ENCODE measurements at places on chromosomes 4 and X.

DNA sequence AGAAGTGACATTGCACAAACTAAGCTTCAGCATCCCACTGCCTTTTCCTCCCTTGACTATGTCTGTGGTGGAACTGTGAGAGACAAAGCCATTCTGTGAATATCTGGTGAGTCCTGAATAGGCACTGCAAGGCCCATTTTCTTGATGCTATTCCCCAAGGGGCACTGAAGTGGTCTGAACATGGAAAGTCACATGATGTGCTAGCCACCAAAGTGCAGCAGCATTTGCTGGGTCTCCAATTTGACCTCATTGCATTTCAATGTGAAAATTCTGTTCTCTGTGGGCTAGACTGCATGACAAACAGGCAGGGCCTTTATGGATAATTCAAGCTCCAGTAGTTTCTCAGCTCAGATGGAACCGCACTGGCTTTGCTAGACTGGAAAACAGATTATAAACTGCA lies 627.4 kb upstream of the BOD1L1 start:
- no peak for DNase-seq

DNA sequence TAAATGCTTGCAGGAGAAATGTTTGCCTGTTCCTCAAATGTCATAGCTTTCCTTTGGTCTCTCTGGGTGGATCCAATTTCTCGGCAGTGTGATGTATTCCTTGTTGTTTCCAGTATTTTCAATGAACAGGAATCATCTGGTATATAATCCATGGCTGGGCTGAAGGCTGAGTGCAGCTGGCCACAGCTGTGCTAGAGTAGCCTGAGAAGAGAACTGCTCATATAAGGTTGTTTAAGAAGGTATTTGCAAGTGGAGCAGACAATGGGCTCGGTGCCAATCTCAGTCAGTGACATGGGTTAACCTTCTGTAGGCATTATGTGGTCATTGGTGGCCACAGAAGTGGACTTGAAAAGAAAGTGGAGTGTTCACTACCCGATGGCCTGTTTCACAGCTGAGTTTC lies 390.3 kb downstream of the SPRY1 start:
- DNase-seq = no peak

- no peak for DNase-seq
These were observed 44.2 kb downstream of the MAML3 start for GRCh38 chr4:140109737-140110136.

DNA sequence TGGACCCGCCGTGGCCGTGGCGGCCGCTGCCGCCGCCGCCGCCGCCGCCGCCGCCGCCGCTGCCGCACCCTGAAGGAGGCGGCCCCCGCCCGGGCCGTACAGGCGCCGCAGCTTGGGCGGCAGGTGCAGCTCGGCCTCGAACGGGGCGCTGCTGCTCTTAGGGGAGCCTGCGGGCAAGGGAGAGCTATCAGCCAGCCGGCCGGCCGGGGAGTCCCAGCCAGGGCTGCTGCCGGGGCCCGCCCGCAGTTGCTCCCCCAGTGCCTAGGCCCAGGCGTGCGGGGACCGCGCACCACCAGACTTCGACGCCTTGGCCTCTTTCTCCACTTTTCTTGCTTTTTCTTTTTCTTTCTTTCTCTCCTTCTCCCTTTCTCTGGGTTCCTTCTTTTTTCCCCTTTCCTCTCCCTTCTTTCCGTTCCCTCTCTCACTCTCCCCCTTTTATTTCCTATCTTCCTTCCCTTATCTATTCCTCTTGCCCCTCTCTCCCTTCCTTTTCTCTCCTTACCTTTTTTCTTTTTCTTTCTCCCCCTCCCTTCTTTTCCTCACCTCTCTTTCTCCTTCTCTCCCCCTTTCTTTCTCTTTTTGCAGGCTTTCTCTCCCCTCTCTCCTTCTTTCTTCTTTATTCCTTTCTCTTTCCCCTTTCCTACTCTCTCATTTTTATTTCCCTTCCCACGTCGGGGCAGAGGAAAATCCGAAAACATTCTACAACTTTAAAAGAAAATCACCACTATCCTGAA lies 2.0 kb downstream of the ARX start:
- DNase-seq = no peak

DNA sequence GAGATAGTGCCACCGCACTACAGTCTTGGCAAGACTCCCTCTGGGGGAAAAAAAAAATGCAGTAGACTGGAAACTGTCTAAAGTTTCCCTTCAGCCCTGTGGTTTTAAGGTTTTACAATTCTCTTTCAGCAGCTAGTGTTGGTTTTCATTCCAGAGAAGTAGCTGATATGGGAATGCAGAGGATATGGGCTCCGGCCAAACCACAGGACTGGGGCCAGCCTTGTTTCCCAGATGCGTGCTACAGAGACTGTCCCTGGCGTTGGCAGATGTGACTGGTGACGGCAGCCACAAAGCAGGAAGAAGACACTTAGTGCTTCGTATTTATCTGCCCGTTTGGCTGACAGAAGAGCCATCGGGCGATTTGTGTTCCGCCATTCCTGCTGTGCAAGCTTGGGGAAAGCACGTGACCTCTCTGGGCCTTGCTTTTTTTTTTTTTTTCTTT lies 43.2 kb downstream of the ZBTB49 start:
- no peak for DNase-seq

DNA sequence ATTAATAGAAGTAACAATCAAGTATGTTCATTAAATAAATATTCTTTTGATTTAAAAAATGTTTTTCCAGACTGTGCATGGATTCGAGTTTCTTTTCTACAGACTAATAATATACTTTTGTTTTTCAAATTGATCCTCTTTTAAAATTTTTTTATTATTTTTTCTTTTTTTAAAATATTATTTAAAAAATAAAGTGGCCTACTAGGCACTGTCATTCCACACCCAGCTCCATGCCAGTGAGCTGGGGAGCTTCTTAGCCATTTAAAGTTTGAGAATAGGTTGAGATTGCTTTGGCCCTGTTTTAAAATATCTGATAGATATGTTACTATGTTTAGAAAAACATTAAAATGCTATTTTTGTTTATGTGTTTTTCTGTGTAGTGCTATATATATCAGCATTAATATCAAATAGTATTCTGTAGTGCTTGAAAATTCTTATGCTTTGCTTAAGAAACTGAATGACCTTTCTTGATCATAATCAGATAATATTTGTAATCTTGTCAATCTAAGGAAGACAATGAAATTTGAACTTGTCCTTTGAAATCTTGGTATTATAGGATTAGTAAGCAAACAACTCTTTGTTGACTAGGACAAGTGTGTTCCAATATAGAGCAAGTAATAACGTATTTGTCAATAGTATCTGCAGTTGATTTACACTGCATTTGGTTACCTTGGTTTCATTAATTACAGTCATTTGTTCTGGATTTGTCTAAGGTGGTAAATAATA lies 12.6 kb downstream of the PCDH10 start:
- DNase-seq = no peak

- DNase-seq = no peak
These were observed 6.6 kb downstream of the EVC start for GRCh38 chr4:5717449-5718158.

GRCh38 chrX:43881410-43882293 lies 598 bp downstream of the MAOB start:
- DNase-seq = no peak

DNA sequence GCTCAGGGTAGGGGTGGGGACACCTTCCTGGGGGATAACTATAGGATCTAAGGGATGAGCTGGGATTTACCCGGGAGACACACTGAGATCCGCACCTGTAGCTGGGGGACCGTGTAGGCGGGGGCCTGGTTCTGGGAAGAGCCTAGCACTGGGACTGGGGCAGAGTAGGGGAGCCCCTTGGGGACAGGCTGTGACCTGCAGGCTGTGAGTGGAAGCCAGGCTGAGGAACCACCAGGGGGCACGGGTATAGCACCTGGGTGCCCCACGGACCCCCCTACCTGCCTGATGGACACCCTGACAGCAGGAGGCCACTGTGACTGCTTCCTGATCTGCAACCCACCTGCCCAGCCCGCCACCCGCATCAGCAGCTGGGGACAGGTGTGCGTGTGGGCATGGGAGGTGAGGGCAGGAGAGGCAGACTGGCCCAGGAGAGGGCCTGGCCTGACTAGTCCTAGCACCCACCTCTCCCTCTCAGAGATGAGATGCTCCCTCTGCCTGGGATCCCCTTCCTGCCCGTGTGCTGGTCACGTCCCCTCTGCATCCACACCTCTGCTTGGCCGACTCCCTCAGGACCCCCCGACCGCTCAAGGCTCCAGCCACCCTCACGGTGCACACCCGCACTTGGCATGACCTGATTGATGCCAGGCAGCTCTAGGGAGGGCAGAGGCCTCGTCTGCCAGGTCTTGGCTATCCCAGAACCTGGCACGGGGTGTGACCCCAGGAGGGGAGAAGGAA lies 94.2 kb upstream of the NKX1-1 start:
- no peak for DNase-seq

- no peak for DNase-seq
These were observed 30.5 kb upstream of the COL25A1 start for GRCh38 chr4:109332926-109333464.

DNA sequence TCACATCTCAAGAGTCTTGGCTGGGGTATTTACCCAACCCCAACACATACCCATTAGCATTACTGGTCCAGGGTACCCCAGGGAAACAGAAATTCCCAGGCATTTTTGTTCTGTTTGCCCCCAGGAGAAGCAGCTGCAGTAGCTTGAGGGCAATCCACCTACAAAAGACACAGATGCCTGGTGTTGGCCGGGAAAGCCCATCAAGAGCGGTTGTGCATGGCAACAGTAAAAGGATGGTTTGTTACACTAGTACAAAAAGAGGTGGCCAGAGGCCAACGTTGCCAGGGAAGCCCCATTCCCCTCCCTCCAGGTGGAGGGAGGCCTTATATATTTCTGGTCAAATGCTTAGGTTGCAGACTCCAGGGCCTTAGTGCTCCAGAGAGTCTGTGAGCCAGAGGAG lies 637.8 kb downstream of the BCOR start:
- DNase-seq = no peak

- DNase-seq = no peak
These were observed 461.2 kb upstream of the PCDH7 start for GRCh38 chr4:30258949-30259348.

DNA sequence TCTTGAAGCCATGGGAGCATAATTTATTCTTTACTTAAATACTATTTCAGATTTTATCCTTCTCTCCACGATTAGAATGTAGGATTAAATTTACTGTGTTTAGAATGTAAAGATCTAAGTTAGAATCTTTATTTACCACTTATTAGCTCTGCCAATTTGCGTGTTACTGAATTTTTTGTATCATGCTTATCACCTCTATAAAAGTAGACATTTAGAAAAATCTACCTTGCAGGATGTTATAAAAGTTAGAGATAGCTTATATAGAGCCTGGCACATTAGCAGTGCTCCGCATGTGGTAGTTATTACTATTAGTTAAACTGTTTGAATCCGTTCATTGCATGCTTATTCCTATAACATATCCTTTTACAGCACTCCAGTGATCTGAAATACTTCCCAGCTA lies 97.9 kb downstream of the BANK1 start:
- DNase-seq = no peak

GRCh38 chrX:39601231-39602177 lies 496.3 kb downstream of the BCOR start:
- DNase-seq = no peak

- DNase-seq = peak; percentile 51
These were observed 763 bp downstream of the PYURF start for GRCh38 chr4:88522702-88523324.

DNA sequence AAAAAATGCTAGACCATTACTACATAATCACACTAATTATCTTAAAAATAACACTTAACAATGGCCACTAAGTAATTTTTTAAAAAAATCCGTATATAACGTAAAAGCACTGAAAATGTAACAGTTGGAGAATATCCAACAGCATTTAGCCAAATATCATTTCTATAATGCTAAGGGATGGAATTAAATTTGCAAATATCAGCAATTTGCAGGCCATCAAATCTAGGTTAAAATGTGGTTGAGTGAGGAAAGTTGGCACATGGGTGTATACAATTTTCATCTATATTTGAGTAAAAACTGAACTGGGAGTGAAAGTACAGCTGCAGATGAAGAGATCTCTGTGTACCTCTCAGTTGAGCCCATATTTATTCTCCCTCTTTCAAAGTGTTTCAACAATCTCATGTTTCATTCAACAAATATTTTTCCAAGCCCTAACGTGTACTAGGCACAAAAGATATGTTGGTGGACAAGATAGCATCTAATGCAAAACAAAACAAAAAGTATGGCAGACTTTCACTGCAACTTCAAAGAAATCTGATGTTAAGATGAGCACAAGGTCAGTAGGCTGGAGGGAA lies 63.0 kb downstream of the MBNL3 start:
- no peak for DNase-seq

DNA sequence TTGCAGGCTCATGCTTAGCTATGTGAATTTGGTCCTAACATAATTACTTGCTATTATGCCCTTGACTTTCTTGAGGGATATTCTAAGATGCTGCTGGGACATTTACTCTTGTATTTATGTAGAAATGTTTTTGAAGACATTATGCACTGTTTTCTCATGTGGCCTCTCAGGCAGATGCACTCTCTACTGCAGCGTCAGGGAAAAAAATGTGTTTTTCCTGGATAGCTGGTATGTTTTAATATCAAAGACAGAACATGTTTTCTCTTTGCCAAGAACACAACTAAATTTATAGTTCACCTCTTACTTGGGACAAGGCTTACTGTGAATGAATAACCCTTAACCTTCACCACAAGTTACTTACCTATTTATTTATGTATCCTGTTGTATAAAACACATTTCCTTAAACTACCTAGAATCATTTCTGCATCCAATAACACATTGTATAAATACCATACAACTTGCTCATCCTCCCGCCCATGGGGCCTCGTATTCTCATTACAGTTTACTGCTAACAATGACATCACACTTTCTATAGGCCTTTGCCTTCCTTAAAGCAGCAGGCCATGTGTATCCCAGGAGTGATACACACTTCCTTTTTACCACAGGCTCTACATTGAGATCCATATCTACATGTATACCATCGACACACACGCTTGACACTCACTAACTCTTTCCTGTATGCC lies 178.7 kb downstream of the SLIT2 start:
- DNase-seq = no peak

GRCh38 chr4:13963601-13964000 lies 336.1 kb upstream of the BOD1L1 start:
- no peak for DNase-seq

DNA sequence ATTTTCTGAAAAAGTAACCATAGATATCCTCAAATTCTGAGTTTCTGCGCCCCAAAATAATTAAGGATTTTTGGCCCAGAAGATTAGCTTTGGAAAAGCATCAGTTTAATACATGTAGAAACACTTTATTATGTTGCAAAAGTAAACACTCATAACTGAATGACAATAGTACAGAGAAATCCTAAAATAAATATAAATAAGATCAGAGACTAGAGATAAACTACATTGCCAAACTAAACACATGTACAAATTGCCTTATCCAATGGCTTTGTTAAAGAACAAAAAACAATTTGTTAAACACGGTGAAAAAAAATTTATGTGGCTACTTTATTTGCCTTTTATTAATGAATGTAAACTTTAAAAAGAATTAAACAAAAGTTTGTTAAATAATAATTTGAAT lies 17.5 kb downstream of the SPOCK3 start:
- DNase-seq = no peak
